Right atrium auricular region (tissue), 2 donors: ENCODE measurements at places on chromosomes 5 and 9. TPM values are rescaled to one million over a fixed set of nuclear protein-coding genes. Genes with fewer than 3 reads are reported as not detected.

Gene CDK7
- 9.2 TPM for total RNA-seq

Gene SPATA6L
- 0.15 TPM for total RNA-seq

Gene SOWAHA
- total RNA-seq, result not detected

Gene ZNF622
- 36.7 TPM for total RNA-seq

Gene GCNT4
- total RNA-seq, result 0.41 TPM

Gene SLC25A2
- not detected for total RNA-seq

Gene INSL4
- total RNA-seq, result not detected

Gene PCDHGA3
- total RNA-seq, result 7.0 TPM

Gene IFNA21
- total RNA-seq, result not detected

Gene IFNB1
- not detected for total RNA-seq

Gene SPINK5
- total RNA-seq, result 1.8 TPM

Gene PAEP
- not detected for total RNA-seq

Gene RALGDS
- total RNA-seq, result 30.1 TPM

Gene CBY3
- not detected for total RNA-seq

Gene ZNF366
- 9.0 TPM for total RNA-seq

Gene CAMK4
- 0.67 TPM for total RNA-seq

Gene NDUFS6
- total RNA-seq, result 130 TPM

Gene SPINK4
- total RNA-seq, result not detected

Gene PAM
- 4,531 TPM for total RNA-seq

Gene PCDHB16
- 5.3 TPM for total RNA-seq

Gene NMUR2
- total RNA-seq, result not detected

Gene ADAMTSL1
- total RNA-seq, result 3.8 TPM

Gene FAM221B
- not detected for total RNA-seq
